ENCODE measurements at places on chromosomes 3 and 15.
A peak's percentile ranks its signal among the peaks of the same experiment; 100 is the strongest.

DNA sequence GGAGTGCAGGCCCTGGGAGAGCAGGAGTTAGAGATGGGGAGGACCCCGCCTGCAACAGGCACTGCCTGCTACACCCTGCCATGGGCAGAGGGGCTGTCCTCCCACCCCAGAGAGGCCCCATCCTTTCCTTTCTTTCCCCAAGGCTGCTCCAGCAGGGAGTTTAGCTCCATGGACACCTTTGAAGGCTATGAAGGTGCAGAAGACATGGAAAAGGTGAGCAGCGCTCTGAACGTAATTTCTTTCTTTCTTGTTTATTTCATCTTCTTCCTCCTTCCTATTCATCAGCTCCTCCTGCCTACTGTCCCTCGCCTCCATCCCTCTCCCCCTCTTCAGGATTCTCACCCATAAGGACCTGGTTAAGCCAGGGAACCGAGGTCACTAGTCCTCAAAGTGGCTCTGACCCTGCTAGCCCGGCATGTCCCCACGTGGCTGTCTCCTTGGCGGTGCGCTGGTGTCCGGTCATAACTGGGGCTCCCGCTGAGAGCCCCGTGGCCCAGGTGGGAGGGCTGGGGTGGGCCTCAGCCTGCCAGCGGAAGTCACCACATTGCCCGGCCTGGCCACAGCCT lies 16.0 kb upstream of the ADIPOQ start:
- DNase-seq, result no peak

- DNase-seq, result no peak
Observed at GRCh38 chr3:5023777-5024346, 44.6 kb downstream of the BHLHE40 start.

- DNase-seq, result no peak
Observed at GRCh38 chr3:159448902-159449301, 539.7 kb upstream of the IL12A start.

GRCh38 chr15:87648278-87648677 lies 608.3 kb downstream of the NTRK3 start:
- no peak for DNase-seq

DNA sequence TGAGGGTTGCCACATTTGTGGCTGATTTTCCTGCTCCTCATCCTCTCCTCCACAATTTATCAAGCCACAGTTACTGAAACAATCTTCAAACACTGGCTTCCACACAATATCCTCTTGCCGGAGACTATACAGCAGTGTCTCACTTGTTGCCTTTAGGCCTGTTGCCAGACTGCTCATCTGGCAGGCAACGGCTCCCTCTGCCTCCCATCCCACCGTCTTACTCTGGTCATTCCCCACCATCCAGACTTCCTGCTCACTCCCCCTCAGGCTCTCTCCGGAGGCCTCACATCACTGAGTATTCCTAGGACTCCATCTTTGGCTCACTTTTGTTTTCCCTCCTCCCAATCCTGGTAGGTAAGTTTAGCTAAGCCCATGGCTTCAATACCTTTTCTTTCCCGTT lies 301.9 kb downstream of the IL20RB start:
- DNase-seq, result peak; percentile 63

- DNase-seq, result no peak
Observed at GRCh38 chr3:50610181-50610971, 1.2 kb downstream of the CISH start.

GRCh38 chr3:40321818-40322217 lies 12.3 kb downstream of the EIF1B start:
- DNase-seq, result no peak

DNA sequence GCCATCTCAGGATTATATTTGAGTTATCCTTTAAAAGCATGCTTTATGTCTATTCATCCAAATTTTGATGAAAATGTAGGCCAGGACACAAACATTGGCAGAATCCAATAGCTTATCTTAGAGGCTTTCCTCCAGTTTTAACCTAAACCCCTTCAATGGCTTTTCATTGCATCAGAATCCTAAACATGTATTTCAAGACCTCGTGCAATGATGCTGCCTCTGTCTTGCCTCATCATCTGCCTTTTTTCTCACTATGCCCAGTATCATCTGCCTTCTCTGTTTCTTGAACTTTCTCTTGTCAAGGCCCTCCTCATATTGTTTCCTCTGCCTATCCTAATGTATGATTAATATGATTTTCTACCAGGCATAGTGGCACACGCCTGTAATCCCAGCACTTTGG lies 76.1 kb upstream of the MAP4 start:
- DNase-seq, result no peak

DNA sequence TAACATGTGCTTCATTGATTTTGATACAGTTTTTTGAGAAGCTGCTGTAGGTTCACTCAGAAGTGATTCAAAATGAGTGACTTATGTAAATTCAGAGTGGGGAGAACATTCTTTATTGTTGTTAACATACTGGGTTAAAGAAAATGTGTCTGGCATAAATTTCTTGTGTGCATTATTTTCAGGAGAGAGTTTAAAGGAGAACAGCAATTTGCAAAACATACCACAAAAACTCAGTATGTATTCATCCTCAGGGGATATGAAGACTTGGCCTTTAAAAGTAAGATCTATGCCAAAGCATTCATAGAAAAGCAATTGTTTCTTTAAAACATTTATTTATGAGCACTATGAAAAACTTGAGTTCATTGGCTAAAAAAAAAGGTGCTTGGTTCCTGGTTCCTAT lies 1089.8 kb downstream of the ROBO2 start:
- DNase-seq, result no peak

GRCh38 chr3:108662142-108662738 lies 72.7 kb downstream of the DZIP3 start:
- peak; percentile 83 for DNase-seq

- no peak for DNase-seq
Observed at GRCh38 chr3:127136024-127136600, 56.8 kb upstream of the PRR23E start.

DNA sequence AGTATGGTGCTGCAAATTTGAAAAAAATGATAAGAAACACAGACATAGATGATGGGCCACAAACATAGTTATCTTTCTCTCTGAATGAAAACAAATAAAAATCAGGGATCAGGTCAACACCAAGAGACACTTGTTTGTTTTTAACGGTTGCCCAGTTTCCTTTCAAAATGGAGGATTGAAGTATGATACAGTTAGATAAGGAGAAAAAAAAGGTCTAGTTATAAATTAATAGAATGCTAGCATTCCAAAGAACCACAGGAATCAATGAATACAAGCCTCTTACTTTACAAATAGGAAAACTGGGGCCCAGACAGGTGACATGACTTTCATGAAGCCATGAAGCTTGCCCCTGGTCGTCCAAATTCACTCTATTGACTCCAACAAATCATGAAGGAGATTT lies 305.1 kb downstream of the ZNF621 start:
- DNase-seq, result no peak

DNA sequence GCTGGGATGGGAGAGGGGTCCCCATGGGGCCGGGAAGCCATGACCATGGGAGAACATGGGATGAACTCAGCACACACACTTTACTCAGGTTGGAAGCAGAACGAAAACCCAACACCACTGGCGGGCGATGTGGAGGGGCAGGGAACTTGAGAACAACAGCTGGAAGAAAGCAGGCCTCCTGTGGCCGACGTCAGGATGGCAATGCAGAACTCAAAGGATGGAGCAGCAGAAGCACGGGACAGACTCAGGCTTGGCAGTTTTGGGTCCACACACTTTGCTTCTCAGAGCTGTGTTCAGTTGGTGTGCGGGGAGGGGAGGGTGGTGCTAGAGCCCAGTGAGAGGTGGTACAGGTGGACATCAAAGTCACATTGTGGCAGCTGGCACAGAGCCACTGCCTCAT lies 80.7 kb downstream of the SEC22A start:
- no peak for DNase-seq

DNA sequence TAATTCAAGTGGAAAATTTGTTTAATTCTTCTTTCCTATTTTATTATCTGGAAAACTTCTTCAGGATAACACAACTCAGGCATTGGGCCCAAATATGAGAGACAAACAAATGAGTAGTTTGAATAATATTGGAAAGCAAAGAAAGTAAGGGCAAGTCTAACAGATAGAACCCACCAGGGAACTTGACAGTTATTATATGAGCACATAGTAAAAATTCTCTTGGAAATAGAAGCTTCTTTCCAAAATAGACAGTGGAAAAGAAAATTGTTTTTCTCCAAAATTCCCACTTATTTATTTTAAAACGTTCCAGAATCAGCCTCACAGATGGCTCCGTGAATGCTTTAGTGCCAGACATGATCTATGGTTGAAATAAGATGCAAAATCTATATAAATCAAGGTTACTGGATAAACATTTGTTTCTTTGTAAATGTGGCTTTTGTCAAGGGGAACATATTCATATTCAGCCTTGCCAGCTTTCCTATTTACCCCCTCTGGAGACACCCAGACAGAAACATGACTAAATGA lies 23.9 kb downstream of the LDHAL6B start:
- DNase-seq, result no peak

DNA sequence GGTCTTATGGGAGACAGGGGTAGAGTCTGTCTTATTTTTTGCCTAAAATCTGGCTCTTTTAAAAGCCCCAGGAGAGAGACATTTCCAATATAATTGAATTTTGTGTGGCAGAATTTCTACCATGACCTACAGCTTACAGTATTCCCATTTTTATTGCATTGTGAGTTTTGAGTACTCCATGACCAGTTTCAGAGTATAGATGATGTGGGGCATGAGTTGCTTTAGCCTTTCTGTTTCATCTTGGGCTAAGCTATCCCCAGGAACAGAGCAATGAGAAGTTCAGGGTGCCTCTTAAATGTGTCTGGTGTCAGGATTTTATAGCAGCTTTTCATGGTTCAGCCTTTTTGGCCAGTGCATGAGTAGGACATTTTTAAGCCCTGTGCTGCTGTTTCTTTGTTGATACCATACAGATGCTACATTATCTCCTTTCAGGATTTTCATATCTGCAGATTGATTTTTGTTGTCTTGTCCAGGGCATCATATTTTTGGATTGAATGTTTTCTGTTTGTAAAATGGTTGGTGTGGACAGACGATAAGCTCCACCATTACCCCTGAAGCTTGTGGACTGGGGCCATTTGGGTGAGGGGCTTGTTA lies 3.5 kb downstream of the ABHD2 start:
- no peak for DNase-seq

DNA sequence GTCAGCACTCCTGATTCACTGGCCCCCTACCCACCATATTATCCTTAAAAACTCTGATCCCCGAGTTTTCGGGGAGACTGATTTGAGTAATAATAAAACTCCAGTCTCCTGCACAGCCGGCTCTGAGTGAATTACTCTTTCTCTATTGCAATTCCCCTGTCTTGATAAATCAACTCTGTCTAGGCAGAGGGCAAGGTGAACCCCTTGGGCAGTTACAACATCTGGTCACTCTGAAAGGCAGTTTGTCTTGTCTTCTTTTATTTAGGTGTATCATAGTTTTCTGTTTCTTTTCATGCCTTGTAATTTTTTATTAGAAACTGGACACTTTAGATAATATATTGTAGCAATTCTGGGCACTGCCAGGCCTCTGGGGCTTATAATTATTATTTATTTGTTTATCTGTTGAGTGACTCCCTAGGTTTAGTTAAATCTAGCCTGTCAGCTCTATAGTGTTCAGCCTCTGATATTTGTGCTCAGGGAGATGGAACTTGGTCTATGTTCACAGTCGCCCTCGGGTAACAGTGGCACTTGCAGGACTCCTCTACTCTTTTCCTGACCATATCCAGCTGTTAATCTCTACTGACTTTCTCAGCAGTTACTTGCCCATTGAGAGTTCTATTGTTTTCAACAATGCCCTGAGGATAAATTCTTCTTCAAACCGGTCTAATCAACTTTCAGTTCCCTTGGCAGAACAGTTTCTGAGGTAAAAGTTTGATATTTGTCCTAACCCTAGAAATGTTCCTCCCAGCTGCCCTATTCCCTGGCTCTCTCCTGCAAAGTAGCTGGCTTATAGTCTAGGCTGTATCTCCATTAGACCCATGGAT lies 15.5 kb upstream of the PLAAT1 start:
- no peak for DNase-seq

- peak; percentile 29 for DNase-seq
Observed at GRCh38 chr3:195774917-195775316, 36.8 kb downstream of the MUC4 start.

- peak; percentile 57 for DNase-seq
Observed at GRCh38 chr3:152444029-152444641, 175.4 kb downstream of the MBNL1 start.

Measured in NCI-H1694 treated with DMSO at 0.1 percent for 48 hours (cell line).